Mucosa of gallbladder (tissue), 1 donor: ENCODE measurements at places on chromosomes 12 and 14. TPM values are rescaled to one million over a fixed set of nuclear protein-coding genes. Genes with fewer than 3 reads are reported as not detected.
A peak's percentile ranks its signal among the peaks of the same experiment; 100 is the strongest.

KRT77 gene
- not detected for total RNA-seq

- DNase-seq, result no peak
Measured at GRCh38 chr14:105323663-105324062, 9.1 kb downstream of the PACS2 start.

- DNase-seq, result peak; percentile 20
Measured at GRCh38 chr12:119229837-119230236, 51.1 kb downstream of the HSPB8 start.

GPATCH2L gene
- 43.5 TPM for total RNA-seq

CLEC2A gene
- total RNA-seq, result not detected

DNA sequence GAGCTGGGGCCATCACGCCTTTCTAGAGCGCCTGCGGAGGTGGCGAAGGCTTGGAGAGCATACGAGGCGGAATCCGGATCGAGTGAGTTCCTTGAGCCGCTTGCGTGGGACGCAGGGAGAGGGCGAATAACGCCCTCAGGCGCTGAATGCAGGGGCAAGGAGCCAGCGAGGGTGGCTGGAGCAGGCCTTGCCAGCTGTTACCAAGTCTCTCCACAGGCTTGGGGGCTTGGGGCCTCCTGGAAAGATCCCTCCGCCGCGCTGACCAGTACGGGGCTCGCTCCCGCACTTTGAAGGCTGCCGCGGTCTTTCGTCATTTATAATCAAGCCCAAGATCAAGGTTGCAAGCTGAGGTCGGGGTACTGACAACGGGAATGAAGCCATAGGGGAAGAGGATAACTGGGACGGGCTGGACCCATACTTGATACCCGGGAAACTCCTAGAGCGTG is 1.2 kb downstream of the FLRT2 start:
- DNase-seq, result peak; percentile 42

DNA sequence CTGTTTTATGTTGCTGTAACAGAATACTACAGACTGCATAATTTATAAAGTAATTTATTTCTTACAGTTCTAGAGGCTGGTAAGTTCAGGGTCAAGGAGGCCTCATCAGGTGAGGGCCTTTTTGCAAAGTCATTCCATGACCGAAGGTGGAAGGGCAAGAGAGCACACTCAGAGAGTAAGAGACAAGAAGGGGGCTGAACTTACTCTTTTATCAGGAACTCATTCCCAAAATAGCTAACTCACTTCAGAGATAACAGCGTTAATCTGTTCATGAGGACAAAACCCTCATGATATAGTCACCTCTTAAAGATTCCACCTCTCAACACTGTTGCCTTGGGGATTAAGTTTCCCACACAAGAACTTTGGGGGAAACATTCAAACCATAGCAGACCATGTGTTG is 51.5 kb upstream of the RNU6-7 start:
- no peak for DNase-seq

DNA sequence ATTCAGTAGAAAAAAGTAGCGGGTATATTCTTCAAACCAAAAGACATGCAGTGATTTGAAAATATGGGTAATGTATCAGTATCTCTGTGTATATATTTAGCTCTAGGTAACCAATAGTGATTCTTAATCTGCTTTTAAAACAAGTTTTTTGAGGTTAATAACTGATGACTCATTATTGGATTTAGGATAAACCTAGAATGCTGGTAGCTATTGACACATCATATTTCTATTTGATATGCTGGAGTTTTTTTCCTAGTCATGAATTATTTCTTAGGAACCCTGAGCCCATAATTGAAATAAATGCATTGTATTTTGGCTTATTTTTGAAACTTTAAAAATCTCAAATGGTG is 15.5 kb downstream of the ARF6 start:
- DNase-seq, result no peak

NFATC4 gene
- total RNA-seq, result 148 TPM

DNA sequence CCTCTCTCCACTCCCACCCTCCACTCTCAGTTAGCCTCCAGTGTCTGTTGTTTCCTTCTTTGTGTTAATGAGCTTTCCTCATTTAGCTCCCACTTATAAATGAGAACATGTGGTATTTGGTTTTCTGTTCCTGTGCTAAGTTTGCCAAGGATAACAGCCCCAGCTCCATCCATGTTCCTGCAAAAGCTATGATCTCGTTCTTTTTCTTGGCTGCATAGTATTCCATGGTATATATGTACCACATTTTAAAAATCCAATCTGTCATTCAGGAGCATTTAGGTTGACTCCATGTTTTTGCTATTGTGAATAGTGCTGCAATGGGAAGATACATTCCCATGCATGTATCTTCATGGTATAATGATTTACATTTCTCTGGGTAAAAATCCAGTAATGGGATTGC is 2.8 kb upstream of the WASHC4 start:
- no peak for DNase-seq
